ENCODE measurements at places on chromosomes 11 and 22. TPM values are rescaled to one million over a fixed set of nuclear protein-coding genes. Genes with fewer than 3 reads are reported as not detected.
A peak's percentile ranks its signal among the peaks of the same experiment; 100 is the strongest.

- no peak for DNase-seq
These were observed 32.9 kb upstream of the SYT13 start for GRCh38 chr11:45319077-45319476.

DNA sequence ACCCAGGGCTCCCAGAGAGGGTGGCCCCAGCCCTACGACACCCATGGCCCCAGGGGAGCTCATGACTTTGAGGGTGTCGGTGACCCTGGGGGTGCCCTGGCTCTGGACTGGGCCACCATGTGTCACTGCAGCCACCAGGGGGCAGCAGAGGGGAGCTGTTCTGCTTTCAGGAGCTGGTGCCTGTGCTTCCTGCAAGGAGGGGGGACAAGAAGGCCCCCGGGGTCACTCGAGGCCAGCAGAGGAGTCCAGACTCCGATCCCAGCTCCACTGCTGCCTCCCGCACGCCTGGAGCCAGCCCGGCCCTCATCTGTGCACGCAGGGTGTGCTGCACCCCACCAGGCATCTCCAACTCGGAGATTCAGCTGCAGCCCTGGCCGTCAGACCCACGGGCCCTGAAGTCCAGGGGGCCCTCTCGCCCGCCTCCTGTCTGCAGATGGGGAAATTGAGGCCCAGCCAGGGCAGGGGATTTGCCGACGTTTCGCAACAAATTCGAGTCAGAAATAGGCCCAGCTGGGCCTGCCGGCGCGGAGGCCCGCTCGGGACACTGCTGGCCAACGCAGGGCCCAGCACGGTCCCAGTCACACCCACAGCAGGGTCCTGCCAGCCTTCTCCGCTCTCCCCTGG lies 29.5 kb upstream of the WNT7B start:
- peak; percentile 72 for DNase-seq

DNA sequence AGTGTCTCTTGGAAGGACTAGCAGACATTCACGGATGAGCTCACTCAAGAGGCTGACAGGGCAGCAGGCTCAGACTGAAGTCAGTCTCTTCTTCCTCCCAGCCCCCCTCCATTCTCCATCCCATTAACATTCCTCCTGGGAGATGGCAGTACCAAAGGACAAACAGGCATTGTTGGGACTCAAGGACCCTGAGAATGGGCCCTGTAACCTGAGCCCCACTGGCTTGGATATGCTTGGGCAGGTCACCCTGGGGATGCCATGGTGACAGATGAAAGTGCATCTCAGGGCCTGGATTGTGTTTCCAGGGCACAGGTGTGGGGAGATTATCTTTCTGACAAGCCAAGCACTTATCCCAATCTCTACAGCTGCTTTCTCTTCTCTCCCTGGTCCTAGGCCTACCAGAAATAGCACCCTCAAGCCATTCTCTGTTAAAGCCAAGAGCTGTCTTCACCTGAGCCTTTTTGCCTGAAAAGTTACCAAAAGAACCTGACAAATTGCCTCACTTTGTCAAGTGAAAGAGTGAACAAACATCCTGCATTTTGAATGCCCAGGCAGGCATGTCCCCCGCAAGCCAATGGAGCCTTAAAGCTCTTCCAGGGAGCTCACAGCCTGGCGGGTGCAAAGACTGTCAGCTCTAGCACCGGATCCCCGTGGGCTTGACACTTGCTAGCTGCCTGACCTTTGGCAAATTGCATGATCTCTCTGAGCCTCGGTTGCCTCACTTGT lies 366.0 kb upstream of the NARS2 start:
- DNase-seq = no peak

GRCh38 chr11:10762185-10762584 lies 11.1 kb downstream of the CTR9 start:
- no peak for DNase-seq

GRCh38 chr11:75853971-75854370 lies 39.0 kb downstream of the UVRAG start:
- no peak for DNase-seq

DNA sequence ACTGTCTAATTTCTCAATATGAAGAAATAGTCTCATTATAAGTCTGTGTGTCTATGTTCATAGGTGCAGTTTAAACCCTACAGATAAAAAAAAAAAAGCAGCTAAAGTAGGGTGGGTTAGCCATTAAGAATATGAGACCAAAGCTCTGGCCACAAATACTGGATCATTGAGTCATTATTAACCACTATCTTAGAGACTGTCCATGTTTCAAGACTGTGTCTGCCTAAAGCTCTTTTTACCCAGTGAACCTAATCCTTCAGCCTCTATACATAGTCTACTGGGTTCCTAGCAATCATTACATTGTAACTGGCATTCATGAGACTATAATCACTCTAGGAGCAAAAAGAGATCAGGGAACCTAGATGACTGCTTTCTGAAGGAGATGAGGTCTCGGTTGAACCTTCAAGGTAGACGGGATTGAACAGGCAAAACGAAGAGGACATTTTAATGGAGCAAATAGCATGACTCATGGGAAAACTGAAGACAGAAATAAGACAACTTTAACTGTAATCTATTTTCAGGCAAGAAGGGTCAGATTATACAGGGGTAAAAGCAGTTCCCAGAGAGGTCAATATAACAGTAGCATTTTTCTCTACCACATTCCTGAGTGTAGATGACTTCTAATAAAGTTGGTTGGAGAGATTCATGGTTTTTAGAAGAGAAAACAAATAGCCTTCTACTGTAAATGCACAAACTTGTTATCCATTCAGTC lies 64.0 kb upstream of the FIBIN start:
- DNase-seq = no peak

- DNase-seq = no peak
These were observed 4.0 kb upstream of the L3MBTL2 start for GRCh38 chr22:41201141-41201540.

DNA sequence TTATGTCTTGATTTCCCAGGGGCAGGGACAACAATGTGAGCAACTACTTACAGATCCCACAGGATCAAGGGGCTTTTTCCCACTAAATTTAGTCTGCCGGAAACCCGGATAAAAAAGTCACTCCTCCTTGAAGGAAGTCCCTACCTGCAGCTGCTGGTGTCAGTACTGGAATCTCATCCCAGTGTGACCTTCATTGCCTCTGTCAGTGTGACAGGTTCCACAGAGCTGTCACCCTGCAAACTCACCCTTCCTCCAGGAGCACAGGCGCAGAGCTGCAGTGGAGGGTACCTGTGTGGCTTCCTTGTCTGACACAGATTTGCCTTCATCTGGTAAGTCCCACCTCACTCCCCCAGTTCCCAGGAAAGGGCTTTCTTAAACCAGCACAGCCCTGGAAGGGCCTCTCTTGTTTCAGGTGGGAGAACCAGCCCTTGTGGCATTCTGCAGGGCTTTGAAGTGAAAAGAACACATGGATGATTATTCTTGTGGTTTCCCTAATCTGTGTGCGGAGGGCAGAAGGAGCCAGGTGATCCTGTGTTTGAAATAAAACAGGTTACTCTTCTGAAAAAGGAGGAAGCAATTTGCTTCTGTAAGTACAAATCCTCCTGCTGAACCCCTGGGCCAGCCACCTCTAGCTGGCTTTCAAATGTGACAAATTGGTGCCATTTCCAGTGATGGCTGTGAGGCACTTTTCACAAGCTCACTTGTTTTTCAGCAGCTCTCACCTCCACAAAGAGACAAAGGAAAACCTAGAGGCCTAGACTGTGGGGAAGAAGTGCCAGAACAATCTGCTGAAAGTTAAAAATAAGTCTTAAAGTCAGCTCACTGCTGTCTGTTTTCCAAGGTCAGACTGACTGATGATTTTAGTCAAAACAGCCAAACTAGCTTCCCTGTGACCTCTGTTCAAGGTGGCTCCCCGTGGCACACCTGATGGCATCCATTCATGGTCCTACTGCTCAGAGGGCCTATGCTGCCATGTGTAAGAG lies 9.2 kb upstream of the PRSS23 start:
- DNase-seq = no peak

DNA sequence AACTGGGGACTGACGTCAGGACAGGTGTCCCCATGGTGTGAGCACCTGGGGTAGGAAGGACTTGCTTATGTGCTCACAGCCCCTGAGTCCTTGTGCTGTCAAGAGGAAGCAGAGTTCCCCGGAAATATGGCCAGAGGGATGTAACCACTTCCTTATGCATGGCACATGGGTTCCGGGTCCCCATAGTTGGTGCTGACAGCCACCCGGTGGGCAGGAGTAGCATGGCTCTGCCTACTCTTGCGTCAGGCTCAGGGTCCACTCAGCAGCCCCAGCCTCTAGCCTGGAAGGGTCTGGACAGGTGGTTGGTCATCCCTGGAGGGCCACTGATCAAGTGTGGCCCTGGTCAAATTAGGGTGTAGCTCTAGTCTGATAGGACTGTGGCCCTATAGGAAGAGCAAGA lies 42.8 kb upstream of the CCND1 start:
- no peak for DNase-seq

DNA sequence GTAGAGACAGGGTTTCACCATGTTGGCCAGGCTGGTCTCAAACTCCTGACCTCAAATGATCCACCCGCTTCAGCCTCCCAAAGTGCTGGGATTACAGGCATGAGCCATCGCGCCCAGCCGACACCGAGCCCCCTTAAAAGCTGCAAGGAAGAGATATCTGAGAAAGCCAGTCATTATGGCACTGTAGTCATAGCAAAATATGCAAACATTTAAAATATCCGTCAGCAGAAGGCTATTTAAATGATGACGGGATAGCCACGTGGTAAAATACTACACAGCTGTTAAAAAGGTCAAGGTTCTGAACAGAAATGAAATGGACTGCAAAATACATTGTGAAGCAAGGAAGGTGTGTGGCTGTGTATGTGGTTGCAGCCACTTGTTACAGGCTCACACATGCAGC lies 6.4 kb upstream of the CCDC88B start:
- DNase-seq = no peak

DGAT2 gene
- polyA plus RNA-seq = not detected

OR2D2 gene
- not detected for polyA plus RNA-seq

RBMXL2 gene
- polyA plus RNA-seq = not detected

TSPAN32 gene
- 68.5 TPM for polyA plus RNA-seq

GAB4 gene
- not detected for polyA plus RNA-seq

Data from CD8-positive, alpha-beta memory T cell (primary cell).